ENCODE measurements at places on chromosomes 7 and 10. TPM values are rescaled to one million over a fixed set of nuclear protein-coding genes. Genes with fewer than 3 reads are reported as not detected.

- peaks cover 97% of the 10 kb centered on the region for H3K27me3 ChIP-seq
- peak within 1 kb of the TSS; percentile 70 for H3K4me3 ChIP-seq
- no peak for DNase-seq
- H3K27ac ChIP-seq = no peak within 1 kb of the TSS
Measured at GRCh38 chr10:99532687-99533495, at the start of gene NKX2-3. TSS of gene NKX2-3 (plus strand) at chr10:99532942. CDS start at chr10:99533132, 190 bp downstream.

GRCh38 chr7:157384301-157384700 is 47.5 kb downstream of the DNAJB6 start:
- peaks cover 7% of the 10 kb centered on the region for H3K4me1 ChIP-seq
- DNase-seq = no peak
- no peak overlapping the region for H3K4me3 ChIP-seq
- H3K27ac ChIP-seq = no peak overlapping the region
- no peaks in the 10 kb centered on the region for H3K27me3 ChIP-seq

GRCh38 chr10:76245951-76246495 is 814.6 kb downstream of the LRMDA start:
- H3K4me1 ChIP-seq = no peaks in the 10 kb centered on the region
- H3K27me3 ChIP-seq = no peaks in the 10 kb centered on the region
- no peaks in the 10 kb centered on the region for H3K36me3 ChIP-seq
- no peak for DNase-seq
- no peak overlapping the region for H3K27ac ChIP-seq

Gene ZFYVE27
- 24.6 TPM for total RNA-seq

- H3K36me3 ChIP-seq = no peaks in the 10 kb centered on the region
- no peak for DNase-seq
- no peak overlapping the region for H3K4me3 ChIP-seq
- no peaks in the 10 kb centered on the region for H3K27me3 ChIP-seq
Measured at GRCh38 chr7:83449781-83450180, 199.2 kb downstream of the SEMA3E start.

DNA sequence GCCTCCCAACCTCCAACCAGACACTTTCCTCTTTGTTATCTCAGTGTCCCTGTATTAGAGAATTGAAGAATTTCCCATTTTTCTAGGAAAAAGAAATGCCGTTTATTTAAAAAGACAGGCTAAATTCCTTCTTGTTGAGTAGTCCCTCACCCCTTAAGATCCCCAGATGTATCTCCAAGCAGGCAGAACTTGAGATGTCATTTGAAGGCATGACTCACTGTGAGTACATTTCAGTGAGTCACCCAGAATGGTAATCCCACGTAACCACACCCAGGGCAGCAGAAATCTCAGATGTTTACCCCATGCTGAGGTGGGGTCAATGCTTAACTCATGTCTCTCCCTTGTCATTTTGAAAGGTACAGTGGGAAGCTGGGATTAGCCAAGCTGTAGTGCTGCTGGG is 4.4 kb downstream of the ZNF655 start:
- DNase-seq = no peak
- peaks cover 16% of the 10 kb centered on the region for H3K4me1 ChIP-seq
- H3K27ac ChIP-seq = no peak overlapping the region
- H3K4me3 ChIP-seq = peak overlapping the region; percentile 21

GRCh38 chr10:131806646-131807317 is 94.0 kb upstream of the PPP2R2D start:
- peaks cover 5% of the 10 kb centered on the region for H3K27me3 ChIP-seq
- H3K4me3 ChIP-seq = no peak overlapping the region
- H3K27ac ChIP-seq = no peak overlapping the region
- no peak for DNase-seq
- H3K36me3 ChIP-seq = no peaks in the 10 kb centered on the region
- H3K4me1 ChIP-seq = peaks cover 4% of the 10 kb centered on the region

Gene BMPER
- not detected for total RNA-seq

Measured in neural crest cell (in vitro differentiated cells).